ENCODE measurements at places on chromosomes 2 and 18.

- peak; percentile 47 for DNase-seq
Observed at GRCh38 chr2:37648331-37649011, 23.0 kb downstream of the CDC42EP3 start.

GRCh38 chr2:64485961-64486360 lies 32.0 kb downstream of the LGALSL start:
- DNase-seq = no peak

DNA sequence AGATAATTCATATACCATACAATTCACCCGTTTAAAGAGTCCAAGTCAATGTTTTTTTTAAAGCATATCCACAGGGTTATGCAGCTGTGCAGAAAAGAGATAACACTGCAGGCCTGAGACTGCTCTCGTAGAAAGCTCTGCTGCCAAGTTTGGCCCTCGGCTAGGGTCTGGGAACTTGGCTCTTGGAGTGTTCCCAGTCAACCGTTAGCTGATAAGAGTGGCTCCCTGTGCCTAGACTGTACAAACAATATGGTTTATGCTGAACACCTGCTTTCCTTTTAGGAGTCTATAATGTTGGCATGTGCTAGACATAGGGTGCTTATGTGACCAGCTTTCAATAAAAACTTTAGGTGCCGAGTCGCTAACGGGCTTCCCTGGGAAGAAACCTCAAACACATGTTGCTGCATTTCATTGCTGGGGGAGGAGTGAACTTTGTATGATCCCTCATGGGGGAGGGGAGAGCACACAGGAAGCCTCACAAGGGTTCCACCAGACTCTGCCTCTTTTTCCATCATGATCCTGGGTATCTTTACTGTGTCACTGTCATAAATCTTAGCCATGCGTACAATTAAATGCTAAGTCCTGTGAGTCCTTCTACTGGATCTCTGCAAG lies 34.7 kb downstream of the RFX8 start:
- DNase-seq = no peak

DNA sequence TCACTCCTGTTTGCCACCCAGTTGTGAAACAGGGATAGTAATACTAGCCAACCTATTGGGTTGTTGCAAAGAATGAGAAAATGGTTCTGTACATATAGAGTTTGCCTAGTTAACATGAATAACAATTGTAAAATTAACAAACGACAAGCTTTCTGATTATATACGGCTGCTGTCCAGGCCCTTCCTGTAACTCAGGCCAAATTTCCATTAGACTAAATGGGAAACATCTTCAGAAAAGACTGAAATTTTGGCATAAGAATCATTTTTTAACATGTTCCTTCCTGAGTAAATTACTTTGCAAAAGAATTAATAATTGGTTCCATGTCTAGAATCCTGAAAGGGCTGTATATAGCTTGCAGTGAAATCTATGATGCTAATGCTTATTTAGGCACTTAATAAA lies 117.7 kb upstream of the SATB2 start:
- no peak for DNase-seq

All from activated naive CD4-positive, alpha-beta T cell treated with Interleukin-2 at 50 U/mL for 16 hours (primary cell).